HFFc6 (cell line): ENCODE measurements at places on chromosomes 1 and 21.

GRCh38 chr1:226110249-226111097, 48.0 kb downstream of the H3-3A start:
- peaks cover 19% of the 10 kb centered on the region for H3K4me1 ChIP-seq
- no peaks in the 10 kb centered on the region for H3K27me3 ChIP-seq

- peak overlapping the region; percentile 100 for H3K4me3 ChIP-seq
- DNase-seq, result peak; percentile 16
- H3K27me3 ChIP-seq, result peaks cover 3% of the 10 kb centered on the region; the same call in 1 of the 2 replicates
- peaks cover 28% of the 10 kb centered on the region for H3K36me3 ChIP-seq
- peak overlapping the region; percentile 99 for H3K27ac ChIP-seq
Measured at GRCh38 chr21:29072873-29073221, 601 bp downstream of the CCT8 start.

DNA sequence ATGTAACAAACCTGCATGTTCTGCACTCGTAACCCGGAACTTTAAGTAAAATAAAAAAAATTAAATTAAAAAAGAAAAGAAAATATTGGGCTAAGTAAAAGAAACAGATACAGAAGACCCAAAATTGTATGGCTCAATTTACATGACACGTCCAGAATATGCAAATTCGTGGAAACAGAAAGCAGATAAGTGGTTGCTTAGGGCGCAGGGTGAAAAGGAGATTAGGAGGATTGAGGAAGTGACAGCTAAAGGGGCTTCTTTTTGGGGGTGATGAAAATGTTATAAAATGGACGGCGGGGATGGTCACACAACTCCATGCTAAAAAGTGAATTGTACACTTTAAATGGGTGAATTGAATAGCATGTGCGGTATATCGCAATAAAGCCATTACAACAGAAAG, 27.4 kb upstream of the ZBTB21 start:
- no peak overlapping the region for H3K4me3 ChIP-seq
- peaks cover 12% of the 10 kb centered on the region for H3K36me3 ChIP-seq
- H3K27me3 ChIP-seq, result no peaks in the 10 kb centered on the region; the same call in 1 of the 2 replicates
- no peak for DNase-seq

DNA sequence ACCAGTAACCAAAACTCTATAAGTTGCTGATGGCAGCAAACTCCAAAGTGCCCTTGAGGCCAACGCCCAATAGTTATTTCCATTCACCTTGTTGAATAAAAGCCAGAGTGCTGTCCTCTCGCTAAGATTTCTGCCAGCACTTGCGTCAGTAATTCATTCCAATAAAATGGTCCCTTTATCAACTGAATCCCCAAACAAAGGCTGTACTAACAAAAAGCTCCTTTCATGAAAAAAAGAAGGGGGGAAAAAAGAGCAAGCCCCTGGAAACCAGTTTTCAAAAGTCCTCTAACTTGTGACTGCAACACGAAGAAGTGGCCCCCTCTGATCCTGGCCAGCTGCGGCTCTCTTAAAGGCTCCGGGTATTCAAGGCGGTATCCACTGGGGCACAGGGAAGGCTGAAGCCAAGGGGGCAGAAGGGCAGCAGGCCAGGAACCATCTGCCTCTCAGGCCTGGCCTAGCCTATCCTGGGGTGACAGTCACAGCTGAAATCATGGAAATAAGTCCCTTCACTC, 55.8 kb upstream of the ZNF326 start:
- DNase-seq, result no peak
- H3K27me3 ChIP-seq, result no peaks in the 10 kb centered on the region
- peak overlapping the region; percentile 21; the same call in 1 of the 2 replicates for H3K27ac ChIP-seq
- peaks cover 39% of the 10 kb centered on the region for H3K4me1 ChIP-seq
- H3K36me3 ChIP-seq, result peaks cover 19% of the 10 kb centered on the region
- no peak overlapping the region for H3K4me3 ChIP-seq

GRCh38 chr21:37531431-37531932, 164.9 kb downstream of the DYRK1A start:
- H3K27me3 ChIP-seq, result peaks cover 16% of the 10 kb centered on the region
- DNase-seq, result no peak

- H3K27me3 ChIP-seq, result no peaks in the 10 kb centered on the region
- H3K4me1 ChIP-seq, result no peaks in the 10 kb centered on the region
- no peak for DNase-seq
- no peaks in the 10 kb centered on the region for H3K36me3 ChIP-seq
- no peak overlapping the region for H3K4me3 ChIP-seq
Measured at GRCh38 chr21:24076179-24076578, 1531.1 kb downstream of the MRPL39 start.

GRCh38 chr1:46725736-46726108, 6.8 kb upstream of the EFCAB14 start:
- DNase-seq, result peak; percentile 62
- no peaks in the 10 kb centered on the region for H3K36me3 ChIP-seq
- peaks cover 14% of the 10 kb centered on the region for H3K4me1 ChIP-seq
- H3K27me3 ChIP-seq, result peaks cover 10% of the 10 kb centered on the region
- H3K4me3 ChIP-seq, result no peak overlapping the region
- no peak overlapping the region for H3K27ac ChIP-seq
